ENCODE measurements at places on chromosomes 11 and 22.

GRCh38 chr11:26283852-26284408 lies 48.0 kb upstream of the ANO3 start:
- no peak for DNase-seq

- DNase-seq: no peak
Observed at GRCh38 chr11:72112978-72113808, 698 bp upstream of the ANAPC15 start.

DNA sequence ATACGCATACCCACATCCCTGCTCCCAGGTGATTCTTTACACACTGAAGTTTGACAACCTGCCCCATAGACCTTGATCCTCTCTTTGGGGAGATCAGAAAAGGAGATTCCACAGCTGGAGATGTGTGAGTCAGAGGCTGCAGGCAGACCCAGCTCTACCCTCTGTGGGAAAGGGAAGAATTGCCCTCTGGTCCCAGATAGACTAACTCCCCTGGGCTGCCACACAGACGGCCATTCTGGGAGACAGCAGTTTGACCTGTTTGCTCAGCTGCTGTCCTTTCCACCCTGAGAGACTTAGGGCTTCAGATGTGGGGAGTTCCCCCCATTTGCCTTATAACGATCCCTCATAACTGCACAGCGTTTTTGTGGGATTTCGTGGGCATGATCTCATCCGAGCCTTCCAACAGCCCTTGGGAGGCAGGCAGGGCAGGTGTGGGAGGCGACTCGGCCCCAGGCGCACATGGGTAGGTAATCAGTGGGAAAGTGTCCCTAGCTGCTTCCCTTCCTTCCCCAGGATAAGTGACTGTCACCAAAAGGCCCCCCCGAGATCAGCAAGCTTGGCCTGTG lies 14.1 kb downstream of the FAM83F start:
- DNase-seq: no peak

DNA sequence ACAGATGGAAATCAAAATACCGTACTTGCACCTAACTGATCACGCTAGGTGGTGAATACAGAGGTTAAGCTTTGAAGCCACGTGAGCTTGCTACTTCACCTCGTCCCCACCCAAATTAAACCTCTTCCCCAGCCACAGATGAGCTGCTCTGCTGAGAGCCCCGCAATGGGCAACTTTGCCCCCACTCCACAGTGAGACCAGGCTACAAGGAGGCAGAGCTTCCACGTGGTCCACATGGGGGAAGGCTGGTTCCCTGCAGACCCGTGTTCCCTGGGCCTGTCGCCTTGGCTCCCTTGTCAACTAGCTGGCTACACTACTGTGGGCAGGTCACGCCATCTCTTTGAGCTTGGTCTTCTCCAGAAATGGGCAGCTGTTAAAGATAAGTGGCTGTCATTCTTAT lies 10.9 kb downstream of the CD5 start:
- no peak for DNase-seq

DNA sequence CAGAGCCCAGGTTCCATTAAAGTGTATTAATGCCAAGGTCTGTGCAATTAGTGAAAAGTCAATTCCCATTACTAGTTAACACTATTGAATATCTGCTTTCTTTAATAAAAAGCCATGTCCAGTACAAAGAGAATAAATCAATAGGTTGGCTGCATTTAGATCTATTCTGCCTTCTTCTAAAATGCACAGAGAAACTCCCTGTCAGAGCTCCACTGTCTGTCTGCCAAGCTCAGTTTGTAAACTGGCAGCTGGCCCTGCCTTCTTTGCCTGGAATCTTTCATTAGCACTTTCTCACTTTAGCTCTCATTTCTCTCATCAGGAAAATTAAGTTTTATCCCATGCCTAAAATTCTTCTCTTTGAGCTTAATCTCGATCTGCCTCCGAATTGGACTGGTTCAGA lies 35.6 kb downstream of the ARL14EP start:
- no peak for DNase-seq

DNA sequence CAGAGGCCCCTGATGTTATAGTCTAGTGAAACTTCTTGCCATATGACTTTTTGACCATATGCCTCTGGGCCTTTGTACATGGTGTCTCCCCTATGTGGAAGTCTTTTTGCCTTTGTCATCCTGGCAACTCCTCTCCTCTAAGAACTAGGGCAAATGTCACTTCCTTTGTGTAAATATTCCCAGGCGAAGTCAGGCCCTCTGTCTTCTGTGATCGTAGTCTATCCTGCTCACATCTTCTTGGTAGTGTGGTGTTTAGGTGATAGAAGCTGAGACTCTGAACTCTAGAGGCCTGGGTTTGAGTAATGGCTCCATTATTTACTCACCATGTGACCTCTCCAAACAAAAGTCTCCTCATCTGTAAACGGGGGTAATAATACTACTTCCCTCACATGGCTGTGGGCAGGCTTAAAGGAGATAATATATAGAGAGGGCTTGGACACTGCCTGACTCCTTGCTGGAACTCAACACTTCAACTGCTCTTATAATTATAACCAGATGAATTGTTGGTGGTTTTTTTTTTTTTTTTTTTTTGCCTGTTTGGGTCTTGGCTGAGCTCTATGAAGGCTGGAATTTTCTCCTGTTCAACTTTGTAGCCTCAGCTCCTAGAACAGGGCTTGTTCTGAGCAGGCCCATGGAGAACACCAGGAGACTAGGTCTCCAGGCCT lies 43.8 kb downstream of the INSC start:
- no peak for DNase-seq
